Cerebellar cortex (tissue), 1 donor: ENCODE measurements at places on chromosomes 12 and 14.

- no peak for DNase-seq
Observed at GRCh38 chr12:25843976-25844375, 114.5 kb upstream of the RASSF8 start.

- DNase-seq: peak; percentile 62
Observed at GRCh38 chr12:132222096-132222807, 78.0 kb downstream of the NOC4L start.

DNA sequence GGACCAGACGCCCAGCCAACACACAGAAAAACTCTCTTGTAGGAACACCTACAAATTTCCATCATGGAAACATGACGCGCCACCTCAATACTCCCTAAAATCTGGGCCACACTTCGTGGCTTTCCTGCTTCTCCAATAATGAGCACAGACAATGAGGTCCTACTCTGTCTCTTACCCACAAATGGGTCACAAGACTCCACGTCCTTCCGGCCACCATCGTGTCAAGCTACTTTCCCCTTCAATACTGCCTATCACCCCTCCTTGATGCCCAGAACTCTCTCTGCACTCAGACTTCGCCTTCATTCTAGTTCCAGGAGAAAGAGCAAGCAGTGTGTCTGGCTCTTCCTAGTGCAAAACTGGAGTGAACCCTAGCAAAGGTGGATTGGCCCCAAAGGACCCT, 28.1 kb downstream of the SBNO1 start:
- DNase-seq: no peak

DNA sequence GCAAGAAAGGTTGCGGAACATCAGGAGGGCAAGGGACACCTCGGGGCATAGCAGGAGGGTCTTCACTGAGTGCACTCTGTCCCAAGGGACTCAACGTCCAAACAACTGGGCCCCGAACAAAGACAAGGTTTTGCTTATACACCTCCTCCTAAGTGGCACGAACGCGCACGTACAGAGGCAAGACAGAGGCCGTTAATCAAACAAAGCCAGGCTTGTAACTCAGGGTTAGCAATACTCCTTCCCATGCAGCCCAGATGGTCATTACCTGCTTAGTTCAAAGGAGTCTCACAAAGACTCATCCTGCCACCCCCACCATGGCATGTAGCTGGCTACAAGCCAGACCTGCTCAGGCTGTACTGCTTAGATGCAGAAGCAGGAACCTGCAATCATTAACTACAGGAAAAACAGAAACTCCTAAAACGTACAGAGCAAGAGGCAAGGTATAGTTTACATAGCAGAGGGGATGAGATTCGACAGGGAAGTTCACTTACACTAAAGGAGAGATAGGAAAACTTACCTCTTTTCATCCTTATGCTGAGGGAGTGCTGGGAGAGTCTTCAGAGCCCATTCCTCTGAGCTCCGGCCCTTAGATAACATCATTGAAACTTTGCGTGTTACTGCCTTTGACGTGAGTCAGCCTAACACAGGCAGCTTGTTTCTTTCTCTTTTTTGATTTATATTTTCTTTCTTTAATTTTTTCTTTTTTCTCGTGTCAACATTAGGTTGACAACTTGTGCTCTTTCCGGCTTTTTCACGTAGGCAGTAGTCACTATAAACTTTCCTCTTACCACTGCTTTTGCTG, 1319.1 kb downstream of the TMEM121 start:
- no peak for DNase-seq

DNA sequence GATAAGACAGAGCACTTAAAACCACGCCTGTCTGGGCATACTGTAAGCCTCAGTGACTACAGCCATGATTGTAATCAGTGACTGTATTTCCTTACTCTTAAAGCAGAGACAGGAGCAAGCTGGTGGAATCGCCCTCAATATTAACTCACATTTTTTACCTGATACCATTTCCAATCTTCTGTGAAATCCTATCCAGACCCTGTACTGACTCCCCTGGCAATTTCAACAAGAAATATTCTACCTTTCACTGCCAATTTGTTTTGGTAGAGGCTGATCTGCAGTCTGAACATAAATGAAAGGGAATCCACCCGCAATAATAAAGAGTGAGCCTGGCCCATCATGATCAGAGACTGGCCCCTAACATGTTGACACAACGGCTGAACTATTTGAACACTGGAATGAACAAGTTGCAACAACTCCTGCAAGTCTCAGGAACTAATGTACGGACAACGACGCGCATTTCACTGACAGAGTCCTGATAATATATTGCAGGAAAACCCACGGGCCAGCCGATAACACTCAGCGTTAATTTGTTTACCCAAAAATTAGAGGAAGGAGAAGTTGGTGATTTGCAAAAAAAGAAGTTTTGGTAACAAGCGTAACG, 195.5 kb upstream of the BTG1 start:
- DNase-seq: no peak

DNA sequence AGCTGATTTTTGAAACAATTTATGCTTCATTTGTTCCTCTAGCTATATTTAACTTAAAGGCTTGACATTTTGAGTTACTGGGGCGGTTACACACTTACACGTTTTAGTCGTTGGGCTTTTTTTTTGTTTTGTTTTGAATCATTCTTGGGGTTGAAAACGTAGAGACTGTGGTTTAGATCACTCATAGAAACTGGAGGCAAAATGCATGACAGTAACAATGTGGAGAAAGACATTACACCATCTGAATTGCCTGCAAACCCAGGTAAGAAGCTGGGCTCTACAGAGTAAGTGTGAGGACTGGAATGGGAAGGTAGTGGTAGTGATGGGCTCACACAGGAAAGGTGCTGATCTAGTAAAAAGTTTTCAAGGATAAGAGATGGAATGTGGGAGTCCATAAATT, at the start of gene CLEC2D:
CLEC2D (plus strand) TSS at position 180 of the 400 bp plus-strand sequence; CDS start at position 202, 22 bp downstream.
- DNase-seq: no peak

DNA sequence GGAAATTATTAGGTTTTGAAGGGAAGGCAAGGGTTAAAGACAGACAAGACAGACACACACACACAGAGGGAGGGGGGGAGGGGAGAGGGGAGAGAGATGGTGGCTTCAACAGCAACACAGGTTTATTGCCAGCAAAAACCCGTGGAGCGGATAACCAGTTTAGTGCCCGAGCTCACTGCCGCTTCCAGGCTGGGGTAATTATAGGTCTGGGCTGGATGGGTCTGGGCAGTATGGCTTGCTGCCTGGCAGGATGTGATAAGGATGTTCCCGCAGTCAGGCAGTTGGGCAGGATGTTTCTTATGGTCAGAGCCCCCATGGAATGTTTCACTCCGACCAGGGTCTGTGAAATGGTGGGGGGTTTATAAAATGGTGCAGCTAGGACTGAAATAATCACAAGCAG, 4.4 kb upstream of the TDRD9 start:
- no peak for DNase-seq

- no peak for DNase-seq
Observed at GRCh38 chr12:112665958-112666357, 125.6 kb upstream of the RPH3A start.

GRCh38 chr14:94029265-94029664, 3.1 kb downstream of the OTUB2 start:
- DNase-seq: no peak

- no peak for DNase-seq
Observed at GRCh38 chr12:106358396-106359241, 1.1 kb downstream of the POLR3B start.

- no peak for DNase-seq
Observed at GRCh38 chr14:60317609-60318008, 68.6 kb downstream of the PPM1A start.

DNA sequence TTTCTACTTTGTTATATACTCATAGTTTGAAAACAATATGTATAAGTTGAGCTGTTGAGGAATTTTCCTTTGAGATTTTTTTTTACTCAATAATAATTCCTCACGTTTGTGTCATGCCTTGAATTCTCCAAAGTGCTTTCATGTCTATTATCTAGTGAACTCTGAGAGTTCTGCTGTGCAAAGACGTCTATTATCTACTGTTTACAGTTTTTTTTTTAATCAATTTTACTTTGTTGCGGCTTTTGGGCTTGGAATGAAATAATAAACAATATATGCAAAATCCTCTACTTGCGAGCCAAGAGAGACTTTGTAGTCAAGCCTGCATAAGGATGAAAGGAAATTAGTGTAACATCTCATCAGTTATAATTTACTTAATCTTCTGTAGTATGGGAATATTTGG, 107.2 kb upstream of the FRMD6 start:
- DNase-seq: no peak

DNA sequence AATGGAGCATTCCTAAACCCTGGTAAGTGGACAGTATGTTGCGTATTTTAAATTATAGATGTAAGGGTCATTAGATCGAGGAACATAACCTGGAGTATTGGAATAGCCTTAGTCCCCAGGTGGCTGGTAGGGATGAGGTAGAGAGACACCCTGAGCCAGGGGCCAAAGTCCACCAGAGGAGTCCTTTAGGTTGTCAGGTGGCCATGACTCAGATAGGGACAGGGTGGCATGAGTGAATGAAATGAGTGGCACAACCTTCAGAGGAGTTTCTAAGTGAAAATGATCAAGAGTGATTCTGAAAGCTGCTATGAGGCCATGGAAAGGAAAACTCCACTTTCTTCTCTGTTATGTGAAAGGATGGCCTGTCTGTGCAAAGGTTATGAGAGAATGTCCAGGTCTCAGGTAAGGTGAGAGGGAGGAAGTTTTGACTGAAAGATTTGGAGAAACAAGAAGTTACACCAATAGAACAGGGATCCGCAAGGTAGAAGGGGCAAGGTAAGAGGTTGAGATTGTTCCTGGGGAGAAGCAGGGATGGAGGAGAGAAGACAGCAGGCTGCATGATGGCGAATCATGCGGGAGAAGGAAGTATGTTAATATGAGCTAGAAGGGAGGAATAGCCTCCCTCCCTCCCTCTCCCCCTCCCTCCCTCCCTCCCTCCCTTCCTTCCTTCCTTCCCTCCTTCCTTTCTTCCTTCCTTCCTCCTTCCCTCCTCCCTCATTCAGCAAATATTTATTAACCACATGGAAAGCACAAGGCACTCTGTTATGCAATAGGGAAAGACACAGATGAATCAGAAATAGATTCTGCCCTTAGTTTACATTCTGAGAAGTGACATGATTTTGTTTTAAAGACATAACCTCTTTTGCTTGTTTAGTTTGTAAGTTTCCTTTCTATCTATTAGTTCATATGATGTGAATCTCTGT, 14.0 kb upstream of the RIPK3 start:
- DNase-seq: no peak

- no peak for DNase-seq
Observed at GRCh38 chr14:91956616-91957015, 9.1 kb upstream of the FBLN5 start.

DNA sequence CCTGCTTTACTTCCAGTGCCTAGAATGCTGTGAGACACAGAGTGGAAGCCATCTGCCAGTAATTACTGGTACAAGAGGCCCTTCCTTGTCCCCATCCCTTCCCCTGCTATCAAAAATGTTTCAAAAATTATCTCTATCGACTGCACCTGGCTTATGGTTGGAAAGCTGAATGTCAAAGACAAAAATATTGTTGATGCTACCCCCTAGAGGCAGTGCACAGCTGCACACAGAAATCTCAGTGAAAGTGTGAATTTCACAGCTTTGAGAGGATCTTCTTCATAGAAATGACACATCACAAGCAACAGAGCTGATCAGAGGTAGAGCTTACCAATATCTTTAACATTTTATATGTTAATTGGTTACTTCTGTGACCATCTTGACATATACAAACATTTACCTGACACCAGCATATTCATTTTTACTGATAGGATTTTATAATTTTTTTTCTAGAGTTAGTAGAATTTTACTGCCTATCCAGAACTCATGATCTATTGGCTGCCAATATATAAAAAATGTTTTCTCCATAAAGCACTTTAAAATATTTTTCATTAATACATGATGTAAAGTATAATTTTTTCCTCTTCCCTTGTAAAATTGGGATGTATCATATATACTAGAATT, 138.0 kb downstream of the AACS start:
- peak; percentile 29 for DNase-seq

DNA sequence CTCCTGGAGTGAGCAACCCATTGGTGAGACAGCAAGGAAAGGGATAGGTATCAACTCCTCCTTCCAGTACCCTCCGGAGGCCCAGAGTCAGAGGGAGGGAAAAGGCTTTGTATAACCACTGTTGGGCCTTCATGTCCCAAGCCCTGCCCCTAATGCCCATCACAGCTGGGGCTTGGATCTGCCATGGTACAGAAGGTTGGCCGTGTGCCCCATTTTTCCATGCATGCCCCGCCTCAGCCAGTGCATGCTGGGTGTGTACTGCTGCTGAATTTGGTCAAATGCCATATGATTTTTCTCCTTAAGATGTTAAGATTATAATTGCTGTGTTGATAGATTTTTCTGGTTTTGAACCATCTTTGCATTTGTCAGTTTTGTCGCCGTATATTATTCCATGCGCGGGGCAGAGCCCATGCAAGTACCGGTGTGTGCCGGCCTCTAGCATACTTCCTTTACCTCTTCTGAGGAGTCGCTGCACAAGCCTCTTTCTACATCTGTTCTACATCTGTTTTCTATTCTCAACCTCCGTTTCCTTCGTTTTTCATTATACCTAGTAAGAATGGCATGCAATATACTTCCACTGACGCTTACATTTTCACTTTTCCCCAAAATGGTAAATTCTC, 26.6 kb downstream of the PPP2R5C start:
- DNase-seq: peak; percentile 49
